ENCODE measurements at places on chromosomes 5 and 9.

DNA sequence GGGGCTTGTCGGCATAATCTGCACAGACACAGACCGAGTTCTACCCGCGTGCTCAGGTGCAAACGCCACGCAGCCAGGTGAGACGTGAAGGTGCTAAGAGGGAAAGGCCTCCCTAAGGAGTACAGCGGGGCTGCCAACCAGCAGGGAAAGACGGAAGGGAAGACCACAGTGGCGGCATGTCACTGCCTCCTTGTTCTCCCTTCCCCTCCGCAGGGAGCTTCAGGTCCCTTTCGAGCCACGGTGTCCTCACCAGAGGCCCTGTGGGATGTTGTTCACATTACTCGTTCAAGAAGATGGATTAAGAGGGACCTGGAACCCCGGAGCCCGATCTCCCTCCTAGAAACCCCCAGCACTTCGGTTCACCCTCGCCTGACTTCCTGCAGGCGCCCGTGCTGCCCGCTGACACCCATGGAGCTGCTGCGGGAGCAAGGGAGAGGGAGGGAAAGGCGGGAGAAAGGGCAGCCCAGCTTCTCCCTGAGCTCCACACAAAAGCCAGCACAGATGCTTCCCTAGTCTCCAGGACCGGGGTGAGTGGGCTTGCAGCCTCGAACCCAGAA is 686 bp downstream of the BRD9 start:
- DNase-seq, result no peak

DNA sequence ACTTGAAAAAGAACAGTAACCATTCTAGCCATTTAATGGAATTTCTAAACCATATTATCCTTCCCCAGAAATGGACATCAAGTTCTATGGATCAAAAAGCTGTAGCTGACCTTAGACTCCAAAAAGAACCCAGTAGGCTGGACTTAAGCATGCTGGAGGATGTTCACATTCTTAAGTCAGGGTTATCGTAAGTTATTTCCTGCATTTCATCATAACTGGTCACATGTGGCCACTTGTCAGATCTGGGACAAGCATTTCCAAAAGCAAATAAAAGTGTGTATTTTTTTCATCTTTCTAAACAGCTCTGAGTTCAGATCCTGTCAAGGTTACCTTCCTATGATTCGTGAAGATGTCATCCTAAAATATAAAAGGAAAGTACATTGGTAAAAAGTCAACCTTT is 274.5 kb upstream of the PTGER4 start:
- DNase-seq, result no peak

- DNase-seq, result peak; percentile 85
Measured at GRCh38 chr5:167699432-167699831, 592.0 kb upstream of the WWC1 start.

GRCh38 chr5:141001844-141002604 is 35.7 kb downstream of the PCDHAC2 start:
- DNase-seq, result no peak

DNA sequence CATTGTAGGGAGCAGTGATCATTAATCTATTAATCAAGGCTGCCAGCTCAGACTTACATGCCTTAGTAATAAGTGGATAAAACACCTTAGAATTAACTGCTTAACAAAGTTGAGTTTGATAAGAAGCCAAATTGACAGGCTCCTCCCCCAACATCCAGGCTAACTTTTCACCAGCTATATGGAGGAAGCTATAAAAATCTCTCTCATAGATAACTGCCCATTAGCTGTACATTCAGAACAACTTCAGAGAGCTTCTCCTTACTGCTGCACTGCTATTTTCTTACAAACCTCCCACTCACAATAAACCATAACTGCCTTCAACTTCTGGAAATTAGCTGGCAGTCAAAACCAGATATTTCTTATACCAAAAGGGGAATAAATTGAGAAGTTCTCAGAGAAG is 364.1 kb downstream of the PRELID2 start:
- no peak for DNase-seq

DNA sequence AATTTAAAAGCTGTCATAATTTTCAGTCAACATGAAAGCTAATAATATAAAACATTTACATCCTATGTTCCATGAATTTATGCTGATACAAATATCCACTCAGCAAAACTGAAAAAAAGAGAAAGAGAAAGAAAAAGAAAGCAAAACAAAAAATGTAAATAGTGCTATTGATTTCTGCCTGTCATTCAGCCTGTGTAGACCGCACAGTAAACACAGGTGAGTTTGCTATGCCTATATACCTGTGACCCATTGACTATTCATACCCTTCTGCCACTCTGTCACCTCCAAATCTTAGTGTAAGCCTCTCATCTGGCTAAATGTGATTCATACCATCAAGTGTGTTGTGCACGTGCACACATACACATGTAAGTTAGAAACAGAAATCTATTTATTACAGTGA is 359.0 kb upstream of the RORB start:
- no peak for DNase-seq

GRCh38 chr9:37486256-37486615 is 488 bp downstream of the POLR1E start:
- DNase-seq, result no peak

GRCh38 chr5:27034565-27034964 is 3.8 kb downstream of the CDH9 start:
- no peak for DNase-seq

DNA sequence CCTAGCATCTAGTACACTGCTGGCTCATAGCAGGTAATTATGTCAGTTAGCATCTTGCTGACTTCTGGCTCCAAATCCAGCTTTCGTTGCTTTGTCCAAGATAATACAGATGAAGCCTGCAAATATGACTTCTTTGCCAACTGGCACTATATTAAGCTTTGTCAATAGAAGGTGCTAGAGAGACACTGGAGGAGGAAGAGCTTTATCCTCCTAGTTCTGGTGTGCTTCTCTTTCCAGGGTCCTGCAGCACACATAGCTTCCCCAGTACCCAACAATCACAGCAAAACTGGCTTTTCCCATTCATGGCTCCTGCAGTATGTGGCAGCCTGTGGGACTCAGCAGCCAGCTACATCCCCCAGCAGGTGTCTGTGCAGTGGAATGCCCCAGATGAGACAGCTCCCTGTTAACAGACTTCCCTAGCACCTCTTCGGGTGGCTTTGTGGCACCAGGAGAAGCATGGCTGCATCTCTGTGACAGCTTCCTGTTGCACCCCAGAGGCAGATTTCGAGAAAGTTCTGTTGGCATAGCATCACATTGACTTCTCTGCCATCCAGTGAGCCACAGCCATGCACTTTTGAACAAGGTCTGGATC is 147.8 kb downstream of the OXCT1 start:
- DNase-seq, result no peak

Data from amniotic stem cell (primary cell).